Renal cortical epithelial cell (primary cell): ENCODE measurements at places on chromosomes 12 and 14. TPM values are rescaled to one million over a fixed set of nuclear protein-coding genes. Genes with fewer than 3 reads are reported as not detected.

Gene KRT6A
- total RNA-seq = 1.4 and 116 TPM in 2 replicates

- no peak for DNase-seq
These were observed 7.0 kb upstream of the CCT2 start for GRCh38 chr12:69578283-69578682.

- DNase-seq = no peak
These were observed 206.9 kb upstream of the SLC38A2 start for GRCh38 chr12:46579474-46579873.

Gene TAS2R31
- total RNA-seq = 9.5 TPM in 1 of 2 replicates, not detected in the other

- DNase-seq = peak; percentile 36
These were observed 143.0 kb upstream of the DDHD1 start for GRCh38 chr14:53295985-53296582.

DNA sequence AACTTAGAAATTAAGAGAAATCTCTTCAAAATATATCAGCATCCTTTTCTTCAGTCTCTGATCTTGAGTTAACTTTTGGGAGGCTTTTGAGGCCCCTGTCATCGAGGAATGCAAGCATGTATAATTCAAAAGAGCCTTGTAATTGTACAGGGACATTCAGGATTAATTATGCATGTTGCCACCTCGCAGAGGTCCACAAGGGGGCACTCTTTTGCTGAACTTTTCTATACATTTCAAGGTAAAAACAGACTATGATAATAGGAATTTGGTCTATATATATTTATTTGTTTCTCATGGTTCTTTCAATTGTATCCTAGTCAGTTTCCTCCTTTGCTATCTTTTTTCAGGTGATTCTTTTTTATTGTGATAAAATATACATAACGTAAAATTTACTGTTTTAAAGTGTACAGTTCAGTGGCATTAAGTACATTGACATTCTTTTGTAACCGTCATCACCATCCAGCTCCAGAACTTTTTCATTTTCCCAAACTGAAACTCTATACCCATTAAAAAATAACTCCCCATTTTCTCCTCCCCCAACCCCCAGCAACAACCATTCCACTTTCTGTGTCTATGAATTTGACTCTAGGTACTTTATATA lies 47.0 kb upstream of the SLC2A13 start:
- DNase-seq = peak; percentile 45

GRCh38 chr12:123398550-123399254 lies 14.8 kb downstream of the KMT5A start:
- no peak for DNase-seq

Gene TAS2R9
- total RNA-seq = 0.35 TPM in 1 of 2 replicates, not detected in the other
